ENCODE measurements at places on chromosomes 5 and 9.

GRCh38 chr5:96048763-96049162 lies 87.1 kb upstream of the ELL2 start:
- DNase-seq, result no peak

- no peak for DNase-seq
Measured at GRCh38 chr5:68258531-68258930, 43.0 kb downstream of the PIK3R1 start.

- no peak for DNase-seq
Measured at GRCh38 chr9:13750639-13751038, 471.1 kb upstream of the MPDZ start.

- no peak for DNase-seq
Measured at GRCh38 chr9:10265153-10265631, 347.6 kb downstream of the PTPRD start.

- no peak for DNase-seq
Measured at GRCh38 chr9:113592876-113593575, 129.5 kb downstream of the RGS3 start.

- DNase-seq, result no peak
Measured at GRCh38 chr5:83987513-83988292, 267.0 kb upstream of the HAPLN1 start.

DNA sequence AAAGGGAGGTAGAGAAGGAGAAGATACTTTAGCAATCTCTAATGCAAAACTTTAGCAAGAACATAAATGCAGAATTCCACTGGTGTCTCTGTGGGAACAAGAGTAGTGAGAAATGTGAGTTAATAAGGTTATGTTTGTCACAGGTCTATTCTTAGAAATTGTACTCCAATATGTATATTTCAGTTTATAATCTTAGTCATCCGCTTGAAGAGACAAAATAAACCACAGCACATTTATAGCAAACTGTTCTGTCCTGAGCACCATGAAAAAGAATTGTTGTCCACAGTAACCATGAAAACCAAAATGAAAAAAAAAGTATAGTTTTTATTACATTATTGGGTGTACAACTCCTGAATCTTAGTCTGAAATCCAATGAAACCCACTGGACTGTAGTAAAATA lies 93.6 kb upstream of the TSLP start:
- DNase-seq, result no peak

DNA sequence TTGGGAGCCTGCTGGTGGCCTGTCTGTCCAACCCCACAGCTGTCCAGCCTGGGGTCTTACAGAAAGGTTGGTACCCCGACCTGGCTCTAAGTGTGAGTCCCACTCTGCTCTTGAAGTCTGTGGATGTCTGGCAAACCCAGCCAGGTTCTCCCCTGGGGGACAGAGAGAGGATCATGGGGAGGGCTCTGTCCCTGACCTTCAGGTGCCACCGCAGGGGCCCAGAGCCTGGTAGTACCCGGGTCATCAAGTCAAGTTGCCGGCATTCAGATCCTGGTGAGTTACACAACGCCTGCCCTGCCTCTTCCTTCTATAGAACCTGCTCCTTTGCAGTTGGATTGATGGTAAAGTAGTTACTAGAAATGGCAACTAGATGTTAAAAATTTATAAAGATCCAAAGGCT lies 66.7 kb downstream of the ADAMTS2 start:
- no peak for DNase-seq

DNA sequence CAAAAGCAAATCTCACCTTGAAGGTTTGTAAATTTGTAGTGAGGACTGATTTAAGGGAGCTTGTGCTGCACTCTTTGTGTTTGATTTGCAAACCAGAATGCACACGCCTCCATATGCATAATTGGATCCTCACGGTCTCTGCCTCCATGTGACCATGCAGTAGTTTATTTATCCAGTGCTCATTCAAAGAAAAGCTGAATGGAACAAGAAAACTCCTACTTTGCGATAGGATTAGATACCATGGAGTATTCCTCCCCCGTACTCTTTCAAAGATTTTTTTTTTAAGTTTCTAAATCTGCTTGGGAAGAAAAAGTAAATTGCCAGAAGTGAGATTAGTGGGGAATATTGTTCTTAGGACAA lies 290.4 kb upstream of the TUT7 start:
- DNase-seq, result no peak

GRCh38 chr9:128901822-128902221 lies 19.0 kb upstream of the PHYHD1 start:
- no peak for DNase-seq

DNA sequence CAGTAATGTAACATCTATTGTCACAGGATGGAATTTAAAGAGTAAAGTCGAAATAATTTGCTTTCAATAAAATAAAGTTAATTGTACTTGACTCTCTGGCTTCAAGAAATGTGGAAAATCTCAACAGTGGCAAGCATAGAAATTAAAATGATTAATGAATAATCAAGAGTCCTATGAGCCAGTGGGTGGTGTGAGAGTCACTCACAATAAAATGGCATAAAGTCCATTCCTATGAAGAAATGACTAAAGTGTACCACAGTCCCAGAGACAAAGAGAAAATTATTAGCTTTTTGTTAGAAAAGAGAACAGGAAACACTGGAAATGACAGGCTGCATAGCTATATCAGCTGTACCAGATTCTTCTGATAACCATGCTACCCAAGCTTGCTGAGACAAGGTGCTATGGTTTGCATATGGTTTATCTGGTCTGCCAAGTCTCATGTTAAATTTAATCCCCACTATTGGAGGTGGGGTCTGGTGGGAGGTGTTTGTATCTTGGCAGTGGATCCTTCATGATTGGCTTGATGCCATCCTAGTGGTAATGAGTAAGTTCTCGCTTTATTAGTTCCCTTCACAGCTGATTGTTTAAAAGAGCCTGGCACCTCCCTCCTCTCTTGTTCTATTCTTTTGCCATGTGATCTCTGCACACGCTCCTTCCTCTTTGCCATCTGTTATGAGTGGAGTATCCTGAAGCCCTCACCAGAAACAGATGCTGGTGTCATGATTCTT lies 647.7 kb upstream of the ITGA1 start:
- DNase-seq, result no peak

DNA sequence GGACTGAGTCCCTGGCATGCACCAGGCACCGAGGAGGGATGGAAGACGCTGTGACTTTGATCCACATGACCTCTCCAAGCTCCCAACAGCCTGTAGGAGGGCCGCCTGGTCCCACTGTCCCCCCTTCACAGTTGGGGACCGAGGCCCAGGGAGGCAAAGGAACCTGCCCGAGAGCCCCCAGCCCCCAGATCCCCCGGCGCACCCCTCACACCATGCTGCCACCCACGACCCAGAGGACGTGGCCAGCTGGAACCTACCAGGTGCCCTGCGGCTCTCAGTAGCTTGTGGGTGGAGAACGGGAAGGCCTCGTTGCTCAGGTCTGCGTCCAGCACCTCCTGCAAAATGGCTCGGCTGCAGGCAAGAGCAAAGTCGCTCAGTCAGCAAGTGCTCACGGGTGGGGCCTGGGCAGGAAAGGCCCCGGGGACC lies 48.8 kb downstream of the DBH start:
- no peak for DNase-seq

DNA sequence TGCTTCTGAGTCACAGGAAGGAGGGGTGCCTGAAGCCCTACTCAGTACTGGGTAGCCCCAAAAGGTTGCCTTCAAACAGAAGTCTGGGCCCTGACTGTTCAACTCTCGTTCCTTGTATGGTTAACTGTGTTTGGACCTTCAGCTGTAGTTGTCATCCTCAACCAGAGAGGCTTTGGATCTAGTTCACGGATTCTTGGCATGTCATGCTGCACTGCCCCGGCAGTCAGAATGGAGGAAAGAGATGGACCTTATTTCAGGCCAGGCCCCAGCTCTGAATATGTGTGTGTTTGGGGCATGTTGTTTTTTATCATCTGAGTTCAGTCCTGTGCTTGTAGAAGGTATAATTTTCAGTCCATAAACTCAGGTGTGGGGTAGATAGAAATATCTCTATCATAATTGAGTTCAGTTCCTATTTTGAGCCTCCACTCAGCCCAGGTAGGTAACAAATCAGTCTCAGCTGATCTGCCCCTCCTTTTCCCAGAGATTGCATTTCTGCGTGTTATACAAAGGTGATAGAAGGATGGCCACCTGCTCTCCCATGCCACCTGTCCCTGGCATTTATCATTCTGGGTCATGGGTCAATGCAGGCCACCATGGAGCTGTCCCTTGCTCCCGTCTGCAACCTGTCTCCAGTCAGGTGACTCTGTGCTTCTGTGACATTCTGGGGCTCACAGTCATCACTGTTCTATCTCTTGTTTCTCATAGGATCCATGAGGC lies 127.5 kb upstream of the CPEB4 start:
- DNase-seq, result no peak

DNA sequence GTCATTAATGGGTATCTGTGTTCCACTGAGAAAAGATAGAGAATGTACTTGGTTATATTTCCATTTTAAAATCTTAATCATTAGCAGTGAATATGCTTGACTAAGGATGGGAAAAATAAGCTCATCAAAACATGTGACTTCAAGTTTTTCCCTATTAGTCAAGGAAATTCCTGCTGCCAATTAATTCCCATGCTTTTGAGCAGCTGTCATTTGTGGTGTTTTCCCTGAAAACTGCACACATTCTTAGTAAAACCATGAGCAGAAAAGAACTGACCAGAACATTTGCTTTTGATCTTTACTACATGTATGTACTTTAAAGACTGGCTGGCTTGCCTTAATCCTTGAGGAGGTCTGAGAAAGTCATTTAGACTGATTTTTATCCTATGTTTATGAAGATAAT lies 75.2 kb downstream of the AOPEP start:
- no peak for DNase-seq

DNA sequence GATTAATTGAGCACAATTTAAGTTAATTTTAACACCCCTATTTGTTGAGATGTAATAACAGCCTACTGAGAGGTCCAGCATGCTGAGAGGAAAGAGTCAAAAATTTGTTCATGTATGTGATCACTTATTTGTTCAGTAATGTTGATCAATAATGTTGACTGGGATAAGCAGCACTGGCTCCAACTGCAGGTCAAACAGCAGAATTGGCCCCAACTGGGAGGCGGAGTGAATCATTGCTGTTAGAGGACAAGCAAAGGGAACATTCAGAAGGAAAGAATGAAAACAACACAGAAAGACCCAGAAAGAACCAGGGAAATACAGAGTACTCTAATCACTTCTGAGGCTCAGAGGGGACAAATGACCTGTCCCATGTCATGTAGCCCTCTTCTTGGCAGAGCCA lies 221.1 kb downstream of the COMMD10 start:
- DNase-seq, result no peak

DNA sequence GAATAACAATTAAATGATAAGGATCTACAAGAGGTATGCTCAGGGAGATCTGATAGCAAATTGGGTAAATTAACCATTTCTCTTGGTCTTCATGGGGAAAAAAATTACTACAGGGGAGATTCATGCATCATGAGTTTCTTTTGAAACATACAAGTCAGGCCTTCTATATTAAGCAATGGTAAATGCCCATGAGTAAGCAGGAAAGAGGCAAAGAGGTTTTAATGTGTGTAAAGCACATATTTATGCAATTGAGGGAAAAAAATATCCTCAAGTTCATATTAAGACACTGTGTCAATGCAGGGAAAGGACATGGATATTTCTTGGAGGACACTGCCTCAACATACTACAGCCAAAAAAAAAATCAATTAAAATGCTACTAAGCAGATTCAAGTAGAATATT lies 73.4 kb upstream of the NR4A3 start:
- DNase-seq, result no peak

DNA sequence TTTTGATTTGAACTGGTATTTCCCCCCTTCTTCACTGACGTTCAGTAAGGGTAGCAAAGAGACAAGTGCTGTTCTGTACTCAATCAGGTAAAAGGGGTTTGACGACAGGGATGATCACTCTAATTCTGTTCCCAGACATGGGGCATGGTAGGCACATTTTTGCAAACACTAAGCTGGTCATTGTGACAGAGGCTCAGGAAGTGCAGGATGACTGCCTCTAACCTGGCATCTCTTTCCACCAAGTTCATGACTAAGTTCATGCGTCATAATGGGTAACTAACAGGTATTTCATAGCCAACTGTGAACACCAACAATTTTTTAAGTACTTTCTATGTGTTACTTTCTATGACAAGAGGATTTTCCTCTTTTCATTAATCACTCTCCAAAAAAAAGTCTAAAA lies 166.5 kb downstream of the MAPKAP1 start:
- DNase-seq, result no peak

- no peak for DNase-seq
Measured at GRCh38 chr9:114072184-114073140, 5.6 kb downstream of the AMBP start.

- no peak for DNase-seq
Measured at GRCh38 chr9:93893899-93894690, 61.1 kb downstream of the BARX1 start.

- no peak for DNase-seq
Measured at GRCh38 chr9:11962327-11962726, 730.9 kb upstream of the TYRP1 start.

DNA sequence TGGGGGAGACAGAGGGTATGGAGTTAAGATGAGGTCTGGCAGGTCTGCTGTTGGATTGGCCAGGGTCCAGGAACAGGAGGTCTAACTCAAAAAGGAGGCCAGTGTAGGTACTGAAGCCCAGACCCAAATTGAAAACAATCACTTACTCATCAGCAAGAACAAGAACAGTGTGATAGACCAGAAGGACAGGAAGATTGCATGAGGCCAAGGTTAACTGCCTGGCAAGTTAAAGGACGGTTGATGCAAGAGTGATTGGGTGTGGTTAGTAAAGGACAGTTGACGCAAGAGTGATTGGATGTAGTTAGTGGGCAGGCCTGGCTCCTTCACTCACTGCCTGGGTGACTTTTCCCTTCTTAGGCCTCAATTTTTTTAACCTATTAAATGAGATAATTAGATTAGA lies 132.6 kb downstream of the PDZD2 start:
- no peak for DNase-seq

- DNase-seq, result no peak
Measured at GRCh38 chr5:45695804-45696156, 400 bp downstream of the HCN1 start.

GRCh38 chr5:30604648-30605262 lies 588.7 kb upstream of the CDH6 start:
- DNase-seq, result no peak

DNA sequence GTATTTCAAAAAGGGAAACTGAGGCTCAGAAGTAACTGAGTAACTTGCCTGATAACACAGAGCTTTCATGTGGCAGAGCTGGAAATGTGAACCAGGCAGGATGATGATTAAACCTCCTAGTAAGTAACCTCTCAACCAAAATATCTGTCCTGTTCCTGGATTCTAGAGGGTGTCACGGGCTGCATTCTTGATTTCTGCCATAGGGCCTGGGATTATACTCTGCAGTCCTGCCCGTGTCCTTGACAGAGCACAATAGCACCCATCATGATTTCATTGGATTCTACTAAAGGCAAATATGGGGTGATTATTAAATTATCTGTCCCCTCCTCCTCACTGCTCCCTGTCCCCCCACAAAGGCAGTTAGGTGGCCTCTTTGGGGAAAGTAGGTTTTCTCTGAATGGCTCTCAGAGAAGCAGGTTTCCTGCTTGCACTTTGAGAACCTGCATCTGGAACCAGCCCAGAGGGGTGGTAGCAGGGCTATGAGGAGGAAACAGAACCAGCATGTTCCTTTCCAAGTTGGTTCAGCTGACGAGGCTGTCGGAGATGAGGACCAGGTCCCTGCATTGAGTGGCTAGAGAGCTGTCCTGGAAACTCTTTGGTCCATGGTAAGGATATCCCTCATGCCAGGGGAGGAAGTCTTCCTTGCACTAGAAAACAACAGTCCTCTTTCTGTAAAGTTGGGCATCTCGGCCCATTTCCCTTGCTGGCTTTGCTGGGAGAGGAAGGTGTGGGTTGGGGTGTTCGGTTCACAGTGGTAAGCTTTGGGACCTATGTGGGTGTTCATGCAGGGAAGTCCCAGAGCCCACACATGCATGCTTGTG lies 36.6 kb downstream of the PPARGC1B start:
- DNase-seq, result no peak

GRCh38 chr9:117715411-117715989 lies 11.3 kb downstream of the TLR4 start:
- DNase-seq, result no peak
